ENCODE measurements at places on chromosomes 7 and 10.
A peak's percentile ranks its signal among the peaks of the same experiment; 100 is the strongest.

DNA sequence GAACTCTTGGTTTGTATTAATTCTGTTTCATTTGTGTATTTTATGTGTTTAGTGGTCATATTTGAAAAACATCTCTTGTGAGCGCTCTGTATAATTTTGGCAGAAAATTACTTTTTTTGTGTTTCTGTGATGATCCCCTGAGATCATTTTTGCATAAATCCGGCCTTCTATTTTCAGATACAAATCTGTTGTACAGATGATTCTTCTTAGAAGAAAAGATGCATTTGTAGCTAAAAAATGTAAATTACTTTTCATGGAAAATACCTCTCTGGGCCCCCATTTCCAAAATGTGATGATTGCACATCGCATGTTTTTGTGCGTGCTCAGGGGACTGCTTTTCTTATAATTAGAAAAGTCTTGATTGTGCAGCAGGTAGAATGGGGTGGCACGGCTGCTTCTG is 395.4 kb downstream of the LRMDA start:
- no peak for DNase-seq

GRCh38 chr10:110546077-110546476 is 21.4 kb upstream of the SMC3 start:
- no peak for DNase-seq

GRCh38 chr10:86401588-86402282 is 35.1 kb upstream of the GRID1 start:
- DNase-seq = peak; percentile 12

DNA sequence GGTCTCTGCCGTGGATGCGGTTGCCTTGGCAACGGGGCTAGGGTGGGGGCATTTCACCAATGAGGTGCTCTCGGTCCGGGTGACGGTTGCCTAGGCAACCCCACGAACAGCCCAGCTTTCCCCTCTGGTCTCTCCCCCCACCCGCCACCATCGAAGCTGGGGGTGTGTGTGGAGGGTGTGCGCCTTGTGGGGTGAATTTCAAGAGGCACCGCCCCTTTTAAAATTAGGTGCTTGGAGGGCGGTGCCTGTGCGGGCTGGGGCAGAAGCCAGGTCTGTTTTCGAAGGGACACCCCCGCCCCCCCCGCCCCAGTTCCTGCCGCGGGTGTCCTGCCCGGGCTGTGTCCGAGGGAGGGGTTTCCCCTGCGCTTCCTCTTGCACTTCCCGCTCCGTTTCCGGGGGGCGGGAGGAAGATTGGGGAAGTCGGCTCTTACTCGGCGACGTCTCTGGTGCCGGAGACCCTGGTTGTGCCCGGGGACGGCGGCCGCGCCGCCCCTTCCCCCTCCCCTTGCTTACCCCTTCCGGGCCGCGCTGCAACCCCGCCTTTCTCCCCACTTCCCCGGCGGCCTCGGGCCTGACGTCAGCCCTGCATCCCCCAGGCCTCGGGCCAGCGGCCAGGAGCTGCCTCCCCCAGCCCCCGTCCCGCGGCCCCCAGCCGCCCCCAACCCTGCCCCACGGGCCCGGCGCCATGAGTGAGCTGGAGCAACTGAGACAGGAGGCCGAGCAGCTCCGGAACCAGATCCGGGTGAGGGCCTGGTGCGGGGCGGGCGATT is 2.2 kb downstream of the GNB2 start:
- peak; percentile 67 for DNase-seq

GRCh38 chr10:125061557-125062226 is 98.7 kb downstream of the CTBP2 start:
- no peak for DNase-seq

GRCh38 chr10:132654121-132654571 is 116.6 kb downstream of the INPP5A start:
- no peak for DNase-seq

- no peak for DNase-seq
Observed at GRCh38 chr7:121755286-121755685, 117.7 kb upstream of the PTPRZ1 start.

DNA sequence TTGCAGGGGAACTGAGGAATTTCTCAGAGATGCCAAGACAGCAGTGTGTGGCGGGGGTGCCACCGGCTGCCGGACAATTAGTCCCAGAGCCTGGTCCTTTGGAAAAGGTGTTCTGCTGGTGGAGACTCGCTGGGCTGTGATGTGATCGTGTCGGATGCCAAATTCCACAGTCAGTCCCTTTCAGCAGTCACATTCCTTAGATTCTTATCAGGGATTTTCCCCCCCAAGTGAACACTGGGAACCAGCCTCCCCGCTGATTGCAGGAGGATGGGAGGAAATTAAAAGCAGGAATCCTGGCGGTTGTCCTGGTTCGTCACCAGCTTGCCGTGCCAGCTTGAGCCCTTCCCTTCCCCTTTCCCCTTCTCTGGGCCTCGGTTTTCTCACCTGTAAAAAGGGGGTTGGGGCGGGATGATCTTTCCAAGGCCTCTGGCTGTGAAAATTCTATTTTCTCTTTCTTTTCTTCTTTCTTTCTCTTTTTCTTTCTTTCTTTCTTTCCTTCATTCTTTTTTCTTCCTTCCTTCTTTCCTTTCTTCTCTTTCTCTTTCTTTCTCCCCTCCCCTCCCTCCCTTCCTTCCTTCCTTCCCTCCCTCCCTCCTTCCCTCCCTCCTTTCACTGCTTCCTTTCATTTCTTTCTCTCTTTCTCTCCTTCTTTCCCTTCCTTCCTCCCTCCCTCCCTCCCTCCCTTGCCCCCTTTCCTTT is 39.6 kb downstream of the COL26A1 start:
- DNase-seq = peak; percentile 92

- no peak for DNase-seq
Observed at GRCh38 chr10:68276224-68276623, 44.3 kb upstream of the ATOH7 start.

DNA sequence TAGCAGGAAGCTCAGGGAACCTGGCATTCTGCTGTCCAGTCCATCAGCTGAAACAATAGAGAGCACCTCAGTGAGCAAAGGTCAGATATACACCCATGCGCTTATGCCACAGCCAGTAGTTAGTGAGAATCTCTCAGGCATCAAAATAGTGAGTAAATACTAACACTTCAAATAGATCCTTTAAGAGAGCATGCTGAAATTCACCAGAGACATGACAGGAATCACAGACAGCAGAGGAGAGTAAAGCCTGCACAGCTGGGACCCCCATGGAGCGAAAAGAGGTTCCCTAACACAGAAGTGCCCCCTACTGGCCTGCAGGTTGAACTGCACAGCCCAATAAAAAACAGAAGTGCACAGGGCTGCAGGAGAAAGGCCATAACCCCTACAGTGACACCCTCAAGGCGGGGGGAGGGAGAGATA is 57.6 kb upstream of the ANTXRL start:
- peak; percentile 5 for DNase-seq

- DNase-seq = peak; percentile 87
Observed at GRCh38 chr7:132742189-132742612, 165.9 kb upstream of the PLXNA4 start.

GRCh38 chr7:66206934-66207240 is 1.8 kb downstream of the TPST1 start:
- DNase-seq = no peak

DNA sequence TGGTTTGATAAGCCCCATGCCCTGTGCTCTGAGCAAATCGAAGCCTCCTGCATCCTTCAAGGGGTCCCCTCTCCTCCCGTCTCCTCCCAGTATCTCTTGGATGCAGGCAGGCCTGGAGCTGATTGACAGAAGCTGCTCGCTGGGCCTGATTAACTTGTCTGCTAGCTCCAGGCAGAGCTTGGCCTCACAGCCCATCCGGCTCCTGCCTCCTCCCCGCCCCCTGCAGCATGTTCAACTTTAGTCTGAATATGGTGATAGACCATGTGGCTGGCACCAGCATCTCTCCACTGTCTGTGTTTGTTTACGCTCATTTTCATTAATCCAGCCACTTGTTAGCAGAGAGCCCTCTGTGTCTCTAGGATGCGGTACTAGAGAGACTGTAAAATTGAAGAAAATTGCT is 432.2 kb downstream of the DPP6 start:
- no peak for DNase-seq

GRCh38 chr10:71063401-71063800 is 149.0 kb upstream of the UNC5B start:
- no peak for DNase-seq

DNA sequence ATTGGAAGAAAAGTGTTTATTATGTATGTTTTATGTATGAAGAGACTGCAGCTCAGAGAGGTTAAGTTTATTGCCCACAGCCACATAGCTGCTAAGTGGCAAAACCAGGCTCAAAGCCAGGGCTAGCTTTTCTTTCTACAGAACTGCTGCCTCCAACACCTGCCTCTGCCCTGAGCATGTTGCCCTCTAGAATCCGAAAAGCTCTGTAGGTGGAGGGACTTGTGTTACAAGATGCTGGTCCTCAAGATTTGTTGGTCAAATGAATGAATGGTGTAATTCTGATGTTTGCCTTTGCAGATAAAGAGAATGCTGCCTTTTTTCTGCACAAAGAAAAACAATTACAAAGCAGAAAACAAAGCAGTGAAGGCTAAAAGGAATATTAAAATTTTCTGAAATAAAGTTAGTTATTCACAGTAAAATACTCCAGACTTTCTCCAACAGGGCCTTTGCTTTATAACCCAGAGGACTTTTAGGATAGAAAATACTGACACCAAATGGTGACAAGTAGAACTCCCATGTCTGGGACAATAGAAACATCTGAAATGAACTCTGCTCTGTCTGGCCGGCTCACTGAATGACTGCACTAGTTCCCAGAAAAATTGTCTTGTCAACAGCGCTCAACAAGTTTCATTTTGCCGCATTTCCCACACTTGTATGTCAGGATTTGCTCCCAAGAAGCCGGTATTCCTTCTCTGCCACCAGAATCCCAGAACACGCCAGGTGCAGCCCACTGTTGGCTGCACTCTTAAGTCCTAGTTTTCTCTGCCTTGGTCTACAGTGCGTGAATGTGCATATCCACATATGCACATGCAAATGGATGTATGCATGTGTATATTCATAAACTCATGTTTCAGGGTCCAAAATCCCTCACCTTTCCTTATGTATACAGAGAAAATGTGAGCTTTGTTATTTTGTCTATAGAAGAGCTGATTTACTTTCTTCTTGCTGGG is 11.0 kb upstream of the DNTT start:
- DNase-seq = peak; percentile 46

DNA sequence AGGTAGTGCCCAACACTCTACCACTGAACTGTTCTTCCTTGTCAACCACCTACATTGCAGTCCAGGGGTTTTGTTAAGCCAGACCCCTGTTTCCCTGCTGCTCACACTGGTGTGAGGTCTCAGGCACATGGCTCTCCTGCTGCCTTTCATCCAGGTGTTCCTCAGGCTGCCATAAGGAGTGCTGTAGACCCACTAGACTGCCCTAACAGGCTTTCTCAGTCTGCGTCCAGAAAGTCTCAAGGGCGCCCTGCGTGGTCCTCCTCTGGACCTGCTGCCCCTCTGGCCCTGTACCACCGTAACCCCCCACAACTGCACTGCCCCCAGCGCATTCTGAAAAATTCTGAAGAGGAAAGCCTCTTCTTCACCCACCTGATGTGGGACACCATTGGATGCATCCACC is 225.7 kb upstream of the ANKRD30A start:
- no peak for DNase-seq

DNA sequence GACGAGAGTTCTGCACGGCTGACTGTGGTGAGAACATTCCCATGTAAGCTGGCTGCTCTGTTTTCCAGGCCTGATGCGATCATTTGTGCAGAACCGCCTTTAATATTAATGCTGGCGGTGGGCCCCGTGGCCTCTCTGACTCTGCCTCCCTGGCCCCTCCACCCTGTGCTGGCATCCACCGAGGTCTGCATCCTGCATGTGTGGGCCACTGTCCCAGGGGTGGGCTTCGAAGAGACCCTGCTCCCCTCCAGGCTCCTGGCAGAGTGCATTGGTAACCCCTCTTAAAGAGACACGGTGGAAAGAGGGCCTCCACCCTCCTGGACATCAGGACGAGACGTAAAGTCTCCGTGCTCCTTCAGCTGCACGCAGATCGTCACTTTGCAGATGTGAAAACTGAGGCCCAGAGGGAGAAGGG is 67.3 kb upstream of the FAM20C start:
- DNase-seq = no peak

DNA sequence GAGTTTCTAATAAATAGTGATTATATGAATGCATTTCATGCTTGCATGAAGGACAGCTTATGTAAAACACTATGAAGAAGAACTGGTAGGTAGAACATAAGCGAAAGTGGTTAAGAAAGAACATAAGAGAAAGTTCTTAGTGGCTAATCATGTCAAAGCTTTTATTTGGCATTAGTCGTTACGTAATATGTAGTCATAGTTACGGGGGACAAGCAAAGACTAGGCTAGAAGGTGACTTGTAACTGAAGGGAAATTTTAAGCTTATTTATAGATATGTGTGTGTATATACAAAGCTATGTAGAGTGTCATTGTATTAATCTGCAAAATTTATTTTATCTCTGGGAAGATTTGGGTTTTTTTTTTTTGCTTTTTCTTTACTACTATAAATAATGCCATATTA is 36.9 kb downstream of the CAPZA2 start:
- no peak for DNase-seq

GRCh38 chr10:73893426-73893825 is 17.5 kb upstream of the PLAU start:
- peak; percentile 48 for DNase-seq

- no peak for DNase-seq
Observed at GRCh38 chr10:76085817-76086167, 654.4 kb downstream of the LRMDA start.

DNA sequence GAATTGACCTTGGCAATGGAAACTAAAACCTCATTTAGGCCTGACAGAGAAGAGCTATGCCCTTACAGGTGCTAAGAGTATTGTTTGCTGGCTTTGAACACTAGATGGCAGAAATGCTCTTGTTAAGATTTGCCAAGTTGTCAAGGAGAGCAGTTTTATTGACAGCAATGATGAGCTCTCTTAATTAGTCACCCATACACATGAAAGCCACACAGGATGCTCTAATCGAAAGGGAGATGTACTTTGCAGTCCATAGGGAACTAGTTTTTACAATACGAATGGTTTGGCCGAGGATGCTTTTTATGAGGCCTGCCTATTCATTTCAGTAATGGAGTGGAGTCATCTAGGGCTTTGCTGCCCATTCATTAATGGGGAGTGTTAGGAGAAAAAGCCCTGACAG is 45.4 kb upstream of the MBL2 start:
- DNase-seq = peak; percentile 55

- DNase-seq = no peak
Observed at GRCh38 chr7:158975526-158976467, 119.4 kb downstream of the DYNC2I1 start.

GRCh38 chr7:28176174-28176573 is 4.4 kb downstream of the JAZF1 start:
- no peak for DNase-seq

- DNase-seq = no peak
Observed at GRCh38 chr10:69323622-69324021, 45.3 kb downstream of the HK1 start.

GRCh38 chr7:129122078-129122750 is 22.3 kb upstream of the TSPAN33 start:
- no peak for DNase-seq

- no peak for DNase-seq
Observed at GRCh38 chr7:110647266-110647665, 443.7 kb upstream of the LRRN3 start.
